COR-L47 (cell line): ENCODE measurements at places on chromosomes 7 and 10.

DNA sequence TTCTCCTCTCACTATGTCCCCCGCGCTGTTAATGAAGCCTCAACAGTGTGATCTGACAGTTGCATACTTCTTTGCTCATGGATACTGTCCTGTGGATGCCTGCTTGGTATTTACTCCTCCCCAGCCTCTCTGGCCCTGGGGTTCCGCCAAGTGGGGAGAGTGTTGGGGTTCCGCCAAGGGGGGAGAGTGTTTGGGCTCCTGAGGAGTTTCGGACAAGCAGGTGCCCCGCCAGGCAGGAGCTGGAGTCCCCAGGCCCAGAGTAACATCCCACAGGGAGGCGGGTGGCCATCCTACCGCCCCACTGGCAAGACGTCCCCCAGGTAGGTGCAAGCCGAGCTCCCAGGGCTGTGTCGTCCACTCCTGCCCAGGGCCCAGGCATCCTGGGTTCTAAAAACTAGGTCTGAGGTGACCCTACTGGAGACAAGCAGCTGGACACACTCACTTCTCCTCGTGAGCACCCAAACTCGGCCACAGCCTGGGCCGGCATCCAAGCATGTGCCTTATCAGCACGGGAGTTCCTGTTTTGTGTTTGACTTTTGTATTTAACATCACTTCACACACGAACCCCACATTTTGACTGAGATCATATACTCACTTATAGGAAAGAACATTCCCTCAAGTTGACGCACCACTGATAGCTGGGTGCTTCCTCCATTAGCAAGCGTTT is 34.2 kb downstream of the CAMK2B start:
- no peak for DNase-seq

DNA sequence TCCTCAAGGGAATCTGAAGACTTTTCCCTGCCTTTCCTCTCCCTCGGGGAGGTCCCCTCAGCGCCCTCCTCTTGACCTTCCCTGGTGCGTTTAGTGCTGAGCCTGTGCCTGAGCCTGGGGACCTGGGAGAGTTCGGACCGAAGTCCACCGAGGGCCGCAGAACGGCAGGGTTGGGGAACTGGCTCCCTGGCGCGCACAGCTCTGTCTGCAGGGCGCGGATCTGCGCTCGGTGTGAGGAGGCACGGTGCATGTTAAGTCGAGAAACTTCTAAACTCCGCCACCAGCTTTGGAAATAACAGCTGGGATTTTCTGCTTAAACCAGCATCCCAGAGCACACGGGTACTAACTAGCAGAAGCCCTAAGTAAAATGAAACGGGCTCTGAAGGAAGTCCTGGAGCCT is 44.2 kb upstream of the SLC29A4 start:
- no peak for DNase-seq

DNA sequence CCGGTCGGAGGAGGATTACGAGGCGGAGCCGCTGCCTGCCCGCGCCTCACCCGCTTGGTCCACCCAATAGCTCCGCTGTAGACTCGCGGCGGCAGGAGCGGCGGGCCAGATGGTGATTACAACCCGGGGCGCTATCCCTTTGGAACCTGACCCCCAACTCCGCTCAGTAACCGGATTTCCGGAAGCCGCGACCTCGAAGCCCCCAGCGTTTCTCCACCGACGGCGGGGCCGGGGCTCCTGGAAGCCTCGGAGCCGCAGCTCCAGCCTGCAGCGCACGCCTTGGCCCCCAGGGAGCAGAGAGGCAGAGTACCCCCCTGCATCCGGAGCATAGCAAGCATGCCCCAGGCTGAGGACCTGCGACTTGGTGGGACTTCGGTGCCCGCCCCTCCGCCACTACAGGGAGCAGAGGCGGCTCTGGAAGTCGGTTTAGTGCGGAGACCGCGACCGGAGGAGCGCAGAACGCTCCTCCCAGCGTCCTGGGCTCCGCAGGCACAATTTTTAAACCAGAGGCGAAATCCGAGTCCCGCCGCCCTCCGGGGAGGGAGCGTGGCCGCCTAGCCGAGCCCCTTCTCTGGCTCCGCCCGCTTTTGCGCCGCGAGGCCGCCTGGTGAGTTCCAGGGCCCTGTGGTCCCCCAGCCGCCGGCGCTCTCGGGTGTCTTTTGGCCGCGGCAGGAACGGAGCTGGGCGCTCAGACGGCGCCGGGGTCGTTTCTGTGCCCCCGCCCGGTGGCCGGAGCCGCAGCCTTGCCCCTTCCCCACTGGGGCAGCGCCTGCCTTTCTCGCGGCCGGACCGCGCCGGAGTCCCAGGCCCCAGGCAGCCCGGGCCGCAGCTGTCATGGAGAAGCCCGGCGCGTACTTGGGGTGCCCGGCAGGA is 28.2 kb upstream of the BMS1 start:
- DNase-seq = no peak

GRCh38 chr7:151131592-151132293 is 35.8 kb downstream of the GBX1 start:
- DNase-seq = no peak

DNA sequence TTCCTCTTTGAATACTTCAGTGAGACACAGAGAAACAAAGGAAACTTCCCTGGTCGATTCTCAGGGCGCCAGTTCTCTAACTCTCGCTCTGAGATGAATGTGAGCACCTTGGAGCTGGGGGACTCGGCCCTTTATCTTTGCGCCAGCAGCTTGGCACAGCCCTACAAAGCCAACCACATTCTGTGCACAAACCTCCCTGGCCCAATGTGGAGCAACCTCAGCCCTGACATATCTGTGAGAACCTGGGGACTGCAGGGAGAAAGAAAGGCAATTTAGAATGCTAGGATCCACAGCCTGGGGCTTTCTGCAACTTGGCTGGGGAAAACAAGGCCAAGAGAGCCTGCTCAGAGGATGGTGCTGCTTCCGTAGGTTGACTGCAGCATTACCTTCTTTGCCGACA is 63.5 kb upstream of the PRSS58 start:
- no peak for DNase-seq
